ENCODE measurements at places on chromosomes 16 and 17.

GRCh38 chr17:9934331-9934730 is 29.3 kb upstream of the RCVRN start:
- no peak for DNase-seq

DNA sequence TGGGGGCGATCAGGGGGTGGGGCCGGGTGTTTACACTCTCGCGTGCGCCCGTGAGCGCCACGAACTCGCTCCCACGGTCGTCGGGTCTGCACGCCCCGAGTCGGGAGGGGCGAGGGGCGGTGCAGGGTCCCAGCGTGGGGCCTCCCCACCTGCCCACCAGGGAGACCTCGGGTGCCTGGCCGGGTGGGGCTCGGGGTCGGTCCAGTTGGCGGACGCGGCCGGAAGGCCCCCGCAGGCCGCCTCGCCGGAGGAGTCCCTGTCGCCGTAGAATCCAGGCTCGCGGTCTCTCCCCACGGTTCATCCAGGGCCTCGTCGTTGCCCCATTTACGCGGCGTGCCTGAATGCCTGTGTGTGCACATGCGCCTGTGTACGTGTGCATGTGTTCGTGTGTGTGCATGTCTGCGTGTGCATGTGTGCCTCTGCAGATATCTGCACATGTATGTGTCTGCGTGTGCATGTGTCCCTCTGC is 510 bp upstream of the RAB40B start:
- DNase-seq = no peak

- DNase-seq = no peak
Observed at GRCh38 chr16:49928176-49929041, 72.5 kb upstream of the ZNF423 start.

- DNase-seq = no peak
Observed at GRCh38 chr17:51045621-51046020, 75.0 kb downstream of the SPAG9 start.

DNA sequence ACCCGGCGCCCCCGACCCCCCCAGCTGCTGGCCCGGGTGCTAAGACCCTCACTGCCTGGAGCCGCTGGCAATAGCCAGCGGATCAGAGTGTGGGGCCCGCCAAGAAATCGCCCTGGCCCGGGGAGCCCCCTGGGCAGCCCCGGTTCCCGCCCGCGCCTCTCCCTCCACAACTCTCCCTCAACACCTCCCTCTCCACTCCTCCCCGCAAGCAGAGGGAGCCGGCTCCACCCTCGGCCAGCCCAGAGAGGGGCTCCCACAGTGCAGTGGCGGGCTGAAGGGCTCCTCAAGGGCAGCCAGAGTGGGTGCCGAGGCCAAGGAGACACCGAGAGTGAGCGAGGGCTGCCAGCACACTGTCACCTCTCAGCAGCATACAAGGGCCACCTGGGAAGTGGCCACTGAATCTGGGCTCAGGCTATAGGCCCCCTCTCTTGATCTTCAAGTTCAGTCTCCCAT is 385.5 kb downstream of the SEC14L1 start:
- DNase-seq = no peak

- peak; percentile 40 for DNase-seq
Observed at GRCh38 chr17:50626037-50626574, 8.6 kb upstream of the ABCC3 start.

GRCh38 chr16:14564861-14565687 is 65.0 kb downstream of the PARN start:
- no peak for DNase-seq

DNA sequence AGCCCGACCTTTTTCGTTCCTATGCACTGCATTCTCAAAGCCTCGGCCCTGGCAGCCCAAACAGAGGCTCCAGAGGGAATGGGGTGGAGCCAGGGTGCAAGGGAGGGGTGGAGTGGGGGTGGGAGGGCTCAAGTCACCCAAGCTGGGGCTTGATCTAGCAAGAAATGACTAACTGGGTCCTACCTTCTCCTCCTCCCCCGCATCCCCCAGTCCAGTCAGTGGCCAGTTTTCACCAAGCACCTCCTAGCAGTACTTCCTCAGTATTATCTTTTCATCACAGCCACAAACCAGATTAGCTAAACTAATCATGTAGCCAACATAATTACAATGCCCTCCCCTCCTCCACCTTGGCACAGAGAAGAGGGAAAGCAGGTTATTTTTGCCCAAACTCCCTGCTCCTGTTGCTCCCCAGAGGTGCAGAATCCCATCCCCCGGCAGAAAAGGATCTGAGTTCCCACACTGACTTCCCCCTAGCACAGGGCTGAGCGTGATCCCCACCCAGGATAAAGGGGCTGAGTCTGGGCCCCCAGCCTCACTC is 2.2 kb downstream of the JUP start:
- DNase-seq = no peak

- no peak for DNase-seq
Observed at GRCh38 chr16:48269011-48269410, 21.7 kb upstream of the ABCC11 start.

DNA sequence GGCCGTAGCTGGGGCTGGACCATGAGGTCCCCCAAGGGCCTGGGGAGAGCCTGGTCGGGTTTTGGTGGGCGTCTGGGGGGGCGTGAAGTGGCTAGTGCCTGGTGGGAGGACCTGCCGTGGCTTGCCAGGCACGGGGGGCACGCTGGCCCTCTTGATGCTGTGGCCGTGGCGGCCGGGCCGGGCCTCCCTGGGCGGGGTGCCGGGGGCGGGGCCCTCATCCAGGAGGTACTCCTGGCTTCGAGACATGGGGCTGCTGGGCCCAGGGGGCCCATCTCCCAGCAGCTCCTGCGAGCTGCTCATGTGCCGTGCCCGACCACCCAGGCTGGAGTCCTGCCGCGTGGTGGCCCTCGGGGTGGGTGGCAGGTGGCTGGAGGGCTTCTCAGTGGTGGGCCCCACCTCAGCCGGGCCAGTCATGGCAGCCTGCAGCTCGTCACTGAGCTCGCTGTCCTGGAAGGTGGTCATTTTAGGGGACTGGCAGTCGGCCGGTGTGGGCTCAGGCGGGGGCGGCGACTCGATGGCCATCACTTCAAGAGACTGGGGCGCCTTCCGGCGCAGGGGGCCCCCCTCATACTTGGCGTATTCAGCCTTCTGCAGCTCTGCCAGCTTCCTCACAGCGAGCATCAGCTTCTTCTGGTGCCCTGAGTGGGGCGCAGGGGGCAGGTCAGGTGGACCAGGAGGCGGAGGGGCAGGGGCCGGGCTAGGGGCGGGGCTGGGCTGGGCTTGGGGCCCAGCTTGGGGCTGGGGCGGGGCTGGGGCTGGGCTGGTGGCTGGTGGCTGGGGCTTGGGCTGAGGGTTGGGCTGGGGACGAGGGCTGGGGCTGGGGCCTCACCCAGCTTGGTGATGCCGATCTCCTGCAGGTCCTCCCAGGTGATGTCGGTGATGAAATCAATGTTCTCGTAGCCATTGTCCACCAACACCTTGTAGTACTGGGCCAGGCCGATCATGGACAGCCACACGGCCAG is 15.2 kb downstream of the CASKIN1 start:
- no peak for DNase-seq

- no peak for DNase-seq
Observed at GRCh38 chr16:19875900-19876299, 8.7 kb downstream of the GPRC5B start.

- DNase-seq = no peak
Observed at GRCh38 chr17:34434052-34434451, 71.0 kb upstream of the CCL1 start.

DNA sequence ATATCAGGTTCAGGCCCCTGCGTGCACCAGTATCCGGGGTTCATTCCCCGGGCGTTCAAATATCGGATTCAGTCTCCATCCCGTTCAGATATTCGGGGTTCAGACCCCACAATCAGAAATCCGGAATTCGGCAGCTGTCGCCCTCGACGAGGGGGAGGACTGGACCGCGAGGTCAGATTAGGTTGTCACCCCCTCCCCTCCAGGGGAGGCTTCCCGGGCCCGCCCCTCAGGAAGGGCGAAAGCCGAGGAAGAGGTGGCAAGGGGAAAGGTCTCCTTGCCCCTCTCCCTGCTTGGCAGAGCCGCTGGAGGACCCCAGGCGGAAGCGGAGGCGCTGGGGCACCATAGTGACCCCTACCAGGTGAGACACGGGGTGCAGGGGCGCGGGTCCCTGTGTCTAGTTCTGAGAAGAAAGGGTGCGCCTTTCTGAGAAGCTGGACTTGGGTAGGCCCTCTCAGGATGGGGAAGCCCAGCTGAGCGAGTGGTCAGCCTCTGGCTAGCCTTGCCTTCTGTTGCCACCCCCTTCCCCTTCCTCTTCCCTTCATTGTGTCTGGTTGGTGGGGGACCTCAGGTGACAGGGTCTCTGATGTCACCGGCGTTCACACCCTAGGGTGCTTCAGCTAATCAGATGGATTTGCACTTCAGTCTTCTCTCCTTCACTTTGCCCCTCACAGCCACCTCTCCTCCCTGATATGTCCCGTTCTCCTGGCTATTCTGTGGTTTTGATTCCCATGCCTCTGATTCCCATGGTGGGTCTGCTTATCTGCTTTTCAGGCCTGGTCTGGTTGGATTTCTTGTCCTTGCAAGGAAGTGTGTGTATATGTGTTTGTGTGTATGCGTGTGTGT is 844 bp downstream of the TAOK2 start:
- no peak for DNase-seq

- no peak for DNase-seq
Observed at GRCh38 chr16:85400305-85401205, 212.6 kb upstream of the GSE1 start.

- DNase-seq = peak; percentile 2
Observed at GRCh38 chr16:16033208-16033717, 83.8 kb downstream of the ABCC1 start.

DNA sequence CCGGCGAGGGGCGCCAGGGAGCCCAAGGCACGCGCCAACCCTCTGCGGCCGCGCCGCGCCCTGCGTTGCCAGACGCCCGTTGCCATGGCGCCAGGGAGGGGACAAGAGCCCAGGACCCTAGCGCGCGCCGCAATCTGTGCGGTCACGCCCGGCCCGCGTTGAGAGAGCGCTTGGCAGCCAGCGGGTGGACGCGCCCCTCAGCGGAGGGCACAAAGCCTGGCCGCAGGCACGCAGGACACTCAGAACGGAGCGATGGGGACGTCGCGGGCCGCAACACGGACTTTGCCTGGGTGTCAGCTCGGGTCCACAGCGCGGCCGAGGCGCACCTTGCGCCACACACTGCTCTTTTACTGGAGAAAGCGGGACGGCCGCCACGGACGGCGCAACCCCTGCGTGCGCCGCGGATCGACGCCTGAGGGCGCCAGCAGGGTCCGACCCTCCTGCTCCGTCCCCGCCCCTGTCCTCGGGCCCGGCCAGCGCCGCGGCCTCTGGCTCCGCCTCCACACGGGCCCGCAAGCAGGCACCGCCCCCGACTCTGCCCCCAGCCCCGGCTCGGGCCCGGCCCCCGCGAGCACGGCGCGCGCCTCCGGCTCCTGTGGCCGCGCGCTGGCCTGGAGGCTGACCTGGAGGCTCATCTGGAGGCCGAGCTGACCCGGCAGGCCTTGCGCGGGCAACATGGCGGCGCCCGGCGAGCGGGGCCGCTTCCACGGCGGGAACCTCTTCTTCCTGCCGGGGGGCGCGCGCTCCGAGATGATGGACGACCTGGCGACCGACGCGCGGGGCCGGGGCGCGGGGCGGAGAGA is at the start of gene GFER:
TSS of gene GFER (plus strand) at position 650 of the 803 bp plus-strand sequence. CDS start at position 676, 26 bp downstream.
- peak; percentile 58 for DNase-seq

DNA sequence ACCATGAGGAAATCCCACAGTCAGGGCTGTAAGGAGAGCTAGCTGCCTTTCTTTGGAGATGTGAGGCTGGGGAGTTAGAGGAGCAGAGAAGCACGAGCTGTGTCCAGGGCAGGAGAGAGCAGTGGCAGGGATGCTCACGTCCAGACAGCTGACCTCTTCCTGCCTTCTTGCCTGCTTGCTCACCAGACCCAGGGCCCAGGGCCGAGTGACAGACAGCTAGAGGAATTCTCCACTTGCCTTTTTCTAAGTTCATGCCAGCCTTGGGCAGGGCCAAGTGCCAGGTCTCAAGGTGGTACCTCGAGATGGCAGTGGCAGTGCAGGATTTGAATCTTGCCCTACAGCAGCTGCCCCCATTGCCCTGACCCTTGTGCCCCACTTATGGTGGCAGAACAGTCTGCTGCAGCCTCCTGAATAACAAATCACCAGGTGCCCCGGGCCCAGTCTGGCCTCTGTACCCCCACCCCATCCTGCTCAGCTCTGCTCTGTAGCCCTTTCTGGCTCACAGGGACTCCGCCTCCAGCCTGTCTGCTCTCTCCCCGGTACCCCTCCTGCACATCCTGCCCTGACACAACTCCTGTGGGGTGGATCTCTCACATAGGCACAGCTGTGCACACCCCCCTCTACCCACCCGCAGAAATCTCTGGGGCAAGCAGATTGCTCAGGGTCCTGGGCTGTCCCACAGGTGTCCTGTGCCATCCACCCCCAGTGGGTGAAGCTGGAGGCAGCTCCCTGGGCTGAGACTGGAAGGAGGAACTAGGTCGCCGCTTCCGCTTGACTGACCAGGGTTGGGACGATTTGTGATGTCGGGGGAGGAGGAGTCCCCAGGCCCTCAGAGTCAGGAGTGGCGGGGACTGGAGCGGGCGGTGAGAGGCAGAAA is 25.9 kb downstream of the GRIN2C start:
- no peak for DNase-seq

- no peak for DNase-seq
Observed at GRCh38 chr16:76389126-76389525, 111.9 kb downstream of the CNTNAP4 start.

- peak; percentile 20 for DNase-seq
Observed at GRCh38 chr17:4004517-4005295, 40.5 kb upstream of the ATP2A3 start.

GRCh38 chr16:56192986-56193945 is 2.0 kb downstream of the GNAO1 start:
- no peak for DNase-seq

- DNase-seq = no peak
Observed at GRCh38 chr17:74645010-74645409, 21.5 kb upstream of the CD300E start.

DNA sequence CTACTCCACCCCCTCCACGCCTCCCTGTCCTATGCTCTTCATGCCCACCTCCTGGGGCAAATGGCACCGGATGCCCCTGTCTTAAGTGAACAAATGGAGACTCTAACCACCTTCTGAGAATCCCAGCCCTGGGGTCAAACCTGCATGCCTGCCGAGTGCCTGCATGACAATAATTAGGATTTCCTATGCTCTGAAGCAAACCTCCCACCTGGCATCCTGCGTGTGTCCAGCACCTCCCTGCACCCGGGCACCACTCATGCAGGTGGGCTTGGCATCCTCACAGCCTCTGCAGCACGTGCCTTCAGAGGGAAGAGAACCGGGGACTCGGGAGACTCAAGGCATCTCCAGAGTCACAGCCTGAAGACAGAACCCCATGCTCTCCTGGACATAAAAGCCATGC is 11.2 kb upstream of the KIFC3 start:
- no peak for DNase-seq

GRCh38 chr16:50021544-50021943 is 3.5 kb upstream of the CNEP1R1 start:
- DNase-seq = no peak

GRCh38 chr17:78305801-78306200 is 54.1 kb downstream of the SOCS3 start:
- no peak for DNase-seq

- peak; percentile 97 for DNase-seq
Observed at GRCh38 chr16:1705688-1706385, at the start of gene MAPK8IP3. Gene MAPK8IP3, plus strand, starts transcription at chr16:1706195. Its CDS starts 145 bp downstream, at chr16:1706340.

GRCh38 chr17:34504814-34505484 is 74.4 kb upstream of the TMEM132E start:
- no peak for DNase-seq

- DNase-seq = peak; percentile 2
Observed at GRCh38 chr16:29877266-29877961, 14.4 kb upstream of the CDIPT start.

GRCh38 chr17:17115620-17116019 is 73.4 kb downstream of the MPRIP start:
- no peak for DNase-seq
